CD4-positive, alpha-beta memory T cell (primary cell): ENCODE measurements at places on chromosomes 1 and 21.

DNA sequence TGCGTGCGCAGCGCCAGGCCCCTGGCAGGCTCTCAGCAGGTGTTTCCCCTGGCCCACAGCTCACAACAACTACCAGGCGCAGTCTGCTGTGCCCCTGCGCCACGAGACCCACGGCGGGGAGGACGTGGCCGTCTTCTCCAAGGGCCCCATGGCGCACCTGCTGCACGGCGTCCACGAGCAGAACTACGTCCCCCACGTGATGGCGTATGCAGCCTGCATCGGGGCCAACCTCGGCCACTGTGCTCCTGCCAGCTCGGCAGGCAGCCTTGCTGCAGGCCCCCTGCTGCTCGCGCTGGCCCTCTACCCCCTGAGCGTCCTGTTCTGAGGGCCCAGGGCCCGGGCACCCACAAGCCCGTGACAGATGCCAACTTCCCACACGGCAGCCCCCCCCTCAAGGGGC is 68.1 kb downstream of the ALPL start:
- no peak for DNase-seq

DNA sequence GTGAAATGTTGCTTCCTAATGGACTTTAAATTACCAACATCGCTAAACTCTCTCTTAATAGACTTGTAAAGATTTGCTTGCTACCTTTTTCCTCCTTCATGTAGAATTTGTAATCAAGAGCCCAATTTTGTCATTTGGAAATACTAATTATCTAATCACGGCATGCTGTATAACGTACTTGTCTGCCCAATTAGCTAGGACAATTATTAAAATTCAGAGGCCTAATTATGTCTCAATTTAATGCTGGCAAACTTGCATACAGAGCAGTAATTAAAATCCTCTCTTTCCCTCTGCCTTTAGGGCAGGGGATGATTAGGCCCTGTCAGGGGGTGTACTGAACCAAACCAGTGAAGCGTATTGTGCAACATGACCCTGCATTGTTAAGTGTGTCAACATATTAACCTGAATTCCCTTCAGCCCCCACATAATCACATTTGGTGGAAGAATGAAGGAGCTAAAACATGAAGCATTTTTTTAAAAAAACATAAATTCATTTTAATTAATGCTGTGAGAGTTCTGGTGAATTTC is 137.4 kb upstream of the BARHL2 start:
- no peak for DNase-seq

DNA sequence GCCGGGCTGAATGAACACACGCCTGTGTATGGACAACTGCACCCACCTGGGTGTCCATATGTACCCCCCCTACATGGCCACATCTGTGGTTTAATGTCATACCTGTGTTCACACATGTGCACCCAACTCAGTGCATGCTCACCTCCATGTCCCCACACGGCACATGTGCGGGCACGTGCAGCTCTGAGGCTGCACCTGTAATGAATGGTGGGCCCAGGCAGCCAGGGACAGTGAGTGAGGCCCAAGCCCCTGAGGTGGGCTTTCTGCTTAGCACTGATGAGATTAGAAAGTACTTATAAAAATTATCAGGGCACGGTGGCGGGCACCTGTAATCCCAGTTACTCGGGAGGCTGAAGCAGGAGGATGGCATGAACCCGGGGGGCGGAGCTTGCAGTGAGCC is 42.5 kb upstream of the CSF3R start:
- DNase-seq, result no peak

DNA sequence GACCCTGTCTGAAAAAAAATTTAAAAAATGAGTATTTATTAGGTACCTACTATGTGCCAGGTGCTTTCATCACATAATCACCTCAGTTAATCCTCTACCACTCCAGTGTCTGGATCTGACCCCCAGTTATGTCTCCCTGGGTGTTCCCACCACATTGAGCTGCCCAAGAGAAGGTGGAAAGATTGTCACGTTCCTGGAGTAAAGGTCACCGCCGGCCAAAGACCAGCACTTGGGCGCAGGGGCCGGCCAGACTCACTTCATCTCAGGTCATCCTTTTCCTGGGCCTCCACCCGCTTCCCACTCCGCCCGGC is 714 bp downstream of the PYCR2 start:
- DNase-seq, result no peak

DNA sequence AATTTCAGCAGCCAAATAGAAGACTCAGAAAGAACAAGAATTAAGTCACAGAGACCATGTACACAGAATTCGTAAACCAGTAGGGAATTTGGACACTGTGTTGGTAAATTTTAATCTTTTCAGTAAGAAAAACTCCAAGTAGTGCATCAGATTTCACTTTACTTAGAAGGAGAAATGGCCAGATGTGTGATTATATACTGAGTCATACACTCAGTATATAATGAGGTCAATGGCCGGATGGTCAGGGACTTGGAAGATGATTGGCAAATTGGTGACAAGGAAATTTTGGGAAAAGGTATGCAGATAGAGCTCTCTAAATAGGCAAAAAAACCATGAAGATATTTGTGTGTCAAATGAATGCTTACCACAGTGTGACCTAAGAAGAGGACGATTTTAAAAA is 399.8 kb upstream of the LRRC7 start:
- DNase-seq, result no peak

DNA sequence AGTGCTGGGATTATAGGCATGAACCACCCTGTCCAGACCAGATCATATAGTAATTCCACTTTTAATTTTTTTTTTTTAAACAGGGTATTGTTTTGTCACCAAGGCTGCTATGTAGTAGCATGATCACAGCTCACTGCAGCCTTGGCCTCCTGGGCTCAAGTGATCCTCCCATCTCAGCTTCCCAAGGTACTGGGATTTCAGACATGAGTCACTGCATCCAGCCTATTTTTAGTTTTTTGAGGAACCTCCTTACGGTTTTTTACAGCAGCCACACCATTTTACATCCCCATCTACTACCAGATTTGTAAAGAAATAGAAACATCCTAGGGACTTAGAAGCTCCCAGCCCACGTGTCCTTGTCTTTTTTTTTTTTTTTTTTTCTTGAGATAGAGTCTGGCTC is 24.0 kb downstream of the L1TD1 start:
- no peak for DNase-seq

DNA sequence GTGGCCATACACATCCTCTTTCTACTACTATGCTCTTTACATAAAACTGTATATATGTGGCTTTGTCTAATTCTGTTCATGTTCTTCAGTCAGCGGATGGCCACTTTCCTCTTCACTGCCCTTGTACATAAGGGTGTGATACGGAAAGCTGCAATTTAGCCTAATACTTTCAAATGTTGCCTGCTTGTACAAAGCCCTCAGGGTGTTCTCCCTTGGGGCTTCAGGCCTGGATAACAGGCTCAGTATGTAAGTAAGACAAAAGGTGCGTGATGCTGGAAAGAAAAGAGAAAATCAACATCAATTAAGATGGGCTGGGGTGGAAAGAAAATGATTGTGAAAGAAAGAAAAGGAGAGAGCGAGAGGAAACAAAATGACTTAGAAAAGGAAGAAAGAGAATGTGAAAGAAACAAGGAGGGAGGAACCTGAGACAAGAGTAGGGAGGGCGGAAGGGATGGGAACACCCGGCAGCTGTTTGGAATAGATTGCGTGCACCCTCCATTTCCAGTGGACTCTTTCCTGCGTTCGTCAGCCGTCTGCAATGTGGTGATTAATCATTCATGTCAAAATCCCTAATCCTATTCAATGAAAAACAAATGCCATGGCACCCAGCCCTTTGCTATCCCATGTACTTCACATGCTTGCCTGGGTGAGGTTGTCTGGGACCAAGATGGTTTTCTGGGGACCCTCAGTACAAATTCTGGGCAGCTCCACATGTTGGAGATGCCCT is 553.6 kb downstream of the NUF2 start:
- no peak for DNase-seq

DNA sequence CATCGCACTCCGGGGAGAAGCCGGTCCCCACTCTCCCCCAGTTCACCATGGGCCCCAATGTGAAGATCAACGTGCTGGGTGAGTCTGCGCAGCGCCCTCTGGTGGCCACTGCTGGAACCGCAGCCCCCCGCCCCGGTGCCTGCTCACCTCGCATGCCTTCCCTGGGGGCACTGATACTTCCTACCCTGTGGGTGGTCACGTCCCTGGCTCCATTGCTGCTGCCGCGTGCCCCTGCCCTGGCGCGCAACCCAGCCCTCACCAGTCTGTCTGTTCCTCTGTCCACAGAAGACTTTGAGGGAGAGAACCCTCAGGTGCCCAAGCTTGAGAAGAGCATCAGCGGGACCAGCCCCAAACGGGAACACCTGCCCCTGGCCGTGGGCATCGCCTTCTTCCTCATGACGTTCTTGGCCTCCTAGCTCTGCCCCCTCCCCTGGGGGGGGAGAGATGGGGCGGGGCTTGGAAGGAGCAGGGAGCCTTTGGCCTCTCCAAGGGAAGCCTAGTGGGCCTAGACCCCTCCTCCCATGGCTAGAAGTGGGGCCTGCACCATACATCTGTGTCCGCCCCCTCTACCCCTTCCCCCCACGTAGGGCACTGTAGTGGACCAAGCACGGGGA is 7.6 kb downstream of the EFNA3 start:
- DNase-seq, result peak; percentile 80

- peak; percentile 44 for DNase-seq
These were observed 1.1 kb downstream of the ERO1B start for GRCh38 chr1:236280438-236281197.

DNA sequence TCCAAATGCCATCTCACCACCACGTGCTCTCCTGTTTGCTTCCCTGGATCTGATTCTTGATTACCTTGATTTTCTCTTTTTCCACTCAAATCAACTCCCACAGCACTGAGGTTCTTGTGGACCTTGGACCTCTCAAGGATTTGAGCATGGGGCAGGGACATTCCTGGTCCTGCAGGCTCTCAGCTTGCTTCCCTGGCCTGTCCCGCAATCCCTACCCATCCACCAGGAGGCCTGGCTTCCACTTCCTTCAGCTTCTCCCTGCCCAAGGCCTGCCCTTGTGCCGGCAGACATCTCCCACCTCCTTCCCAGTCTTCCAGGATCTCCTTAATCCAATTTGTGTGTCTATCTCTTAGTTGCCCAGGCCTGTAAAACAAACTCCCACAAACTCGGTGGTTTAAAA is 21.6 kb downstream of the PLA2G2A start:
- DNase-seq, result no peak

DNA sequence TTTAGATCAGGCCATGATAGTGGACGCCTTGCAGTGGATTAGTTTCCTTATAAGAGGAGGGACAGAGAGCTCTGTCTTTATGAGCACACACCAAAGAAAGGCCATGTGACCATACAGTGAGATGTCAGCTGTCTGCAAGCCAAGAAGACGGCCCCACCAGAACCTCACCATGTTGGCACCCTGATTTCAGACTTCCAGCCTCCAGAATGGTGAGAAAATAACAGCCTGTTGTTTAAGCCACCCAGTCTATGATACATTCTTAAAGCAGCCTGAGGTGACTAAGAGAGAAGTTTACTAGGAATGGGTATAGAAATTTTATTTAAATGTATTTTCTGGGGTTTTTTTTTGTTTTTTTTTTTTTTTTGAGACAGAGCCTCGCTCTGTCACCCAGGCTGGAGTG is 29.5 kb downstream of the L1TD1 start:
- DNase-seq, result no peak

- DNase-seq, result no peak
These were observed 15.2 kb upstream of the KCNQ4 start for GRCh38 chr1:40768146-40768990.

DNA sequence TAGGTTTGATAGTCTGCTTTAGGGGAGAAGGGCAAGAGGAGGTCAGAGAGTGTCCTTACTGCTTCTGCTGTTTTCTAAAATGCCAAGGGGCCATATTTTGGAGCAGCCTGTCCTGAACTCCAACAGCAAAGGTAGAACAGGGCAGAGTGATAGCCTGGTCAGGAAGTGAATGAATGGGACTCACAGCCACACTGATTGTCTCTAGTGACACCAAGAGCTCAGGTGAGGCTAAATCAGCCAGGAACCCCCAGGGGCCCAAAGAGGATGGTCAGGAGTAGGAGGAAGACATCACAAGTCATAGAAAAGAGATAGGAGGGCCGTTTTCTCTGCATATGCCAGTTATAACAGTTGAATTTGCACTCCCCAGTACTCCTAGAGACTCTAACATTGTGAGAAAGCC is 97.4 kb upstream of the DUSP10 start:
- no peak for DNase-seq

- no peak for DNase-seq
These were observed 90.1 kb upstream of the ACTRT2 start for GRCh38 chr1:2930913-2931723.

- no peak for DNase-seq
These were observed 13.5 kb downstream of the MOV10 start for GRCh38 chr1:112687785-112688496.

- no peak for DNase-seq
These were observed 3.3 kb downstream of the GCSAML start for GRCh38 chr1:247552231-247552630.

GRCh38 chr1:4462831-4463484 is 191.5 kb upstream of the AJAP1 start:
- DNase-seq, result no peak

DNA sequence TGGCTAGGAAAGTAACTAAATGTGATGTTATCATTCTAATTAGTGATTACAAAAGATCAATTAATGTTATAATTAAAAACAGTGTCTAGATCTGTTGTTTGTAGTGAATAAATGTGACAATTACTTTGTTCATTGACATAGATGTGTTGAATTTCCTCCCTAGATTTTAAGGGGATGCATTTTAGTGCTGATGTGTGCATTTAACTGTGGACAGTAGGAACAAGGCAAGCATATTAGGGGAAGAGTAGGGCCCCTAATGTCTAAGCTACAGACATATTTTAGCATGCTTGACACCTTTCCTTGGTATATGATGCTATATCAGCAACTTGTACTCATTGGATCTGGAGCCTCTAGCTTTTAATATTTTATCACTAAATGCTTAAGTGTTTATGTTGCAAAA is 48.9 kb downstream of the NFIA start:
- no peak for DNase-seq

DNA sequence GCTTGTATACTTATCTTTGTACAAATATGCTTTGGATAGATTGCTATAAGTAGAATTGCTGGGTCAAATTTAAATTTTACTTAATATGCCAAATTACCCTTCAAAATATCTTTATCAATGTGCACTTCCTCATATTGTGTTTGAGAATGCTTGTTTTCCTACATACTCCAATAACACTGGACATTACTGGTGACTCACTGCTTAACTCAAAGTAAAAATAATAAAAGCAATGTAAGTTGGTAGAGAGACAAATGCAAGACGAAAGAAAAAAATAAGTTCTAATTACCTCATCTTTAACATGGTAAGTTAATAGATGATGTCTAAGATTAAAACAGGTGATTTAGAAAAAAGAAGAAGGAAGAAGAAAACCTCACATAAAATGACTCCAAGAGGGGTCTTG is 7.9 kb upstream of the SH3GLB1 start:
- no peak for DNase-seq

- no peak for DNase-seq
These were observed 238.6 kb downstream of the FOXD2 start for GRCh38 chr1:47676311-47677054.

GRCh38 chr1:88557014-88557413 is 127.1 kb upstream of the PKN2 start:
- DNase-seq, result no peak

DNA sequence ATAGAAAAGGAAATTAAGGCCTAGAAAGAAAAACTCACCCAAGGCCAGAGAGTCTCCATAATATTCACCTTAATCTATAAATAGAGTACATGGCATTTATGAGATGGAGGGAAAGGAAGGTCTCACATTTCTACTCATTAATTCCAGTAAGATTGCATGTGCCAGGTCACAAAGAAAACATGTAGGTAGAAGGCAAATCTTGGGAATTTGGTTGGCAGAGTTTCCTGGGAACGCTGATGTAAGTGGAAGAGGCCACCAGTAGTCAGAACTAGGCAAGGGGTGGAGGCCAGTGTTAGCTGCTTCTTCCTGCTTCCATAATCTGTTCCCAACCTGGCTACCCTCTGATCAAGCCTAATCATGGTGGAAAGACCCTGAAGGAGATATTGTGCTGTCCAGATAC is 29.2 kb upstream of the PGBD5 start:
- no peak for DNase-seq
